Activated CD4-positive, CD25-positive, alpha-beta regulatory T cell (primary cell): ENCODE measurements at places on chromosomes 12 and 14.

- no peak for DNase-seq
Measured at GRCh38 chr14:98926801-98927200, 345.2 kb downstream of the BCL11B start.

DNA sequence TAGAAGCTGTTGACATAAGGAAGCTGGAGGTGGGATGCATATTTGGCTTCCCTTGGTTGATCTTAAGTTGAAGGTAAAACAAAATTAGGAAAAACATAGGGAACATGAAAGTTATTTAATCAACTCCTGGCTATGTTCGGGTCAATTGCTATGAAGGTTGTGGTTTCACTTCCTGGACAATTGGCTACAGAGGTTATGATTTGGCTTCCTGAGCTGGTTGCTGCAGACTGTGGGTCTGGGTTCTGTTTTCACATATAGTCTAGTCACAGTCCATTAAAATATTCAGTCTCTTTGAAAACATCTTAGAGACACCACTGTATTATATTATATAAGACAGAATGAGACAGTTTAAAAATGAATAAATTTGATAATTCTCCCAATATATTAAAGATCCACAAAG, 895.2 kb upstream of the USP15 start:
- DNase-seq: no peak

- DNase-seq: no peak
Measured at GRCh38 chr12:9883175-9883574, 1.9 kb downstream of the KLRF2 start.

GRCh38 chr12:52256584-52256935, 17.9 kb upstream of the KRT86 start:
- no peak for DNase-seq

DNA sequence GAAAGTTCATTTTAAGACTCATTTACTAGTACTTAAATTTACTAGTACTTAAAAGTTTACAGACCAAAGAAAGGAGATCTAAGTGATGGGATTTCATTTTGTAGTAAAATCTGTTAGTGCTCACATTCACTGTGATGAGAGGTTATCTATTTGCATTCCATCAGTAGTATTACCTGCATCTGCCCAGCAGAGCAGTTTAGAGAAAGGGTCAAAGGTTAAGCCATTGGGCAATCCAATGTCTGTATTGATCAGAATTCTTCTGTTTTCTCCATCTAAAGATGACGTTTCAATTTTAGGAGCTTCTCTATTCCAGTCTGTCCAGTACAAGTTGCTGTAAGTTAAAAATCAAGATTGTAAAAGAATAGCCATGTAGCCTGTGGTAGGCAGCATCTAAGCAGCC, 18.3 kb downstream of the RTRAF start:
- no peak for DNase-seq

DNA sequence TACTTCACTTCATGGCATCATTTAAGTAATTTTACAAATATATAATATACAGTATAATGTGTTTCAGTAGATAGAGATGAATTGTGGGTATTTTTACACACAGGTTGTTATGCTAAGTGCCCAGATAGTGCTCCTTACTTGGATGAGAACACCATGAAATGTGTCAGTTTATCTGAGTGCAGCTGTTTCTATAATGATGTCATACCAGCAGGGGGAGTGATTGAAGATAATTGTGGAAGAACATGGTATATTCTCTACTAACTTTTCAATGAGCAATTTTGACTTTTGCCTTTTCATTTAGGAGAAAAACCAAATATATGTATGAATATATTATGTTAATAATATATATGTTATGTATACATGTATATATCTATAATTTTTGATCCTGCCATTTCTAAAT, 221.6 kb downstream of the LRRK2 start:
- DNase-seq: no peak

DNA sequence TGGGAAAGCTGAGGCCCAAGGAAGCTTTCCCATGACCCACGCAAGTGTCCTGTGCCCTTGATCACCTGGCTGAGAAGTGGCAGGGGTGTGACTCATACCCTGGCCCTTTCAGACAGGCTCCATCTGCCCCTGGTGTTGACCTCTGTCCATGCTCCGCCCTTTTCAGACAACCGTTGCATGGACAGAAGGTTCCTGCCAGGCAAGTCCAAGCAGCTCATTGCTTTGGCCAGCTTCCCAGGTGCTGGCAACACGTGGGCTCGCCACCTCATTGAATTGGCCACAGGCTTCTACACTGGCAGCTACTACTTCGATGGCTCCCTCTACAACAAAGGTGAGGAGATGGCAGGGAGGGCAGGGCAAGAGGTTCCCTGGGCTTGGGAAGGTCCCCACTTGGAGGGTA, 103.5 kb downstream of the WSCD2 start:
- DNase-seq: no peak

DNA sequence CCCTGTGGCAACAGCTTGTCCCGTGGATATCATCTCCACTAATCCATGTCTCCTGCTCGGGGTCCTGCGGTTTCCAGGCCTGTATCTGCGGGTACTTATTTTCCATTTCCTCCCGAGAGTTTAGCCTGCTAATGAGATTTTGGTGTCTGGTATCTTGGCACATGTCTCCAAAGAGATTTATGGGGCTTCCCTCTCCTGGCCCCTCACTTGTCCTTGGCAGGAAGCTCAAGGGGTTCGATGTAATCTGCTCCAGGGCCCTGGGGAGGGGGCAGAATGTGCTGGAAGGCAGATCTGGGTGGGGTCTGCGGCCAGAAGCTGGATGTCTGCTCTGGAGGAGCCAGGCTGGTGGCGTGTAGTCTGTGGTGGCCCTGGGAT, 85.7 kb downstream of the KIF26A start:
- DNase-seq: no peak

DNA sequence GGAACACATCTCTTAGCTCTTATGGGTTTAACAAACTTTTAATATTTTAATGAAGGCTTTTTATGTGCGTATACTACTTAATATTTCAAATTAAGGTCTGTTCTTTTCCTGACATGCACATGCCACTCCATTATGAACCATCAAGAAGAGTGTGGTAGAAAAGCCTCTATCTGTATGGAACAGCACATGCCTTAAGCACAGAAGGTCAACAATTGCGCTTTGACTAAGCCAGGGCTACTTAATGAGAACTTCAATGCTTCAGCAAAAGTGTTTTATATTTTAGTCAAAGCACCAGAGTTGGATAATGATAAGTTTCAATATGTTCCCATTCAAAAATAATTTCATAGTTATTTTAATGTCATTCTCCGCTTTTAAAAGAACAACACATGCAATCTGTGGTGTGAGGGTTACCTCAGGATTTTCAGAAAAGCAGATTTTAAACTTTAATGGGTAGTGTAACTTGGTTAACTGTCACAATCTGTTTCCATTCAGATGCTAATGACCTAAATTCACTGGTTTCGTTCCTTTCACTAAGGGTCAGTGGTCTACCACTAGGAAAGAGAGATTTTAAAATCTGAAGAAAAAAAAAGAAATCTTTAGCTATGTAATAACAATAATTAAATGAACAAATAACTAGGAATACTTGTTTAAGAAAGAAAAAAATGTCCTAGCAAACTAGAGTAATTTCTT, 193.4 kb upstream of the NOVA1 start:
- DNase-seq: no peak

GRCh38 chr14:100900837-100901390, 2.6 kb downstream of the RTL1 start:
- DNase-seq: no peak

GRCh38 chr12:93381161-93381975, 3.6 kb downstream of the NUDT4 start:
- no peak for DNase-seq

- no peak for DNase-seq
Measured at GRCh38 chr12:94754653-94755052, 104.3 kb upstream of the TMCC3 start.

DNA sequence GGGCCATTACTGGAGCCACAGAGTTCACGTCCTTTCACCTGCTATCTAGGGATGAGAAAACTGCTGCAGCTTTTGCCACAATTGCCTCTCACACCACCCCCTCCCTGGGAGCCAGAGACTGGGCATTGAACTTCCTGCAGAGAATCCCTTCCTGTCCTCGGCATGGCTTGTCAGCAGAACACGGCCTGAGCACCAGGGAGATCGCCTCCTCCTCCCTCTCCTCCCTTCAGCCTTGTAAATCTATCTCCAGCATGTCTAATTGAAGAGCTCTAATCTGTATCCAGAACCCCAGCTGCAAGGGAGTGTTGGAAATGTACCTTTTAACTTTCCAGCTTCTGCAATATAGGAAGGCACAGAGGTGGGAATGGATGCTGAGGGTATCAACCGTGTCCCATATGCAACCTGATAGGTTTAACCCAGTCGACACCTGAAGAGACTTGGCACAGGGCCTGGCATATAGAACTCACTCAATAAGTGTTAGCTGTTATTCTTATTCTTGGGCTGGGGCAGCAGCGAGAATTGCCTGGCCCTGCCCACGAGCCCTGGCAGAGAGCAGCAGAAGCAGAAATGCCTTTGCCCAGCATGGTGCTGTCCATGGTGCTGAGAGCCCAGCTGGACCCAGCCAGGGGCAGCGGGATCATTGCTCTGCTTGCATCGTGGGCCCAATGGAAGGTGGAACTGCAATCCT, 26.8 kb downstream of the TMEM63C start:
- peak; percentile 9 for DNase-seq

GRCh38 chr12:40216516-40217288, 8.1 kb upstream of the LRRK2 start:
- DNase-seq: no peak

DNA sequence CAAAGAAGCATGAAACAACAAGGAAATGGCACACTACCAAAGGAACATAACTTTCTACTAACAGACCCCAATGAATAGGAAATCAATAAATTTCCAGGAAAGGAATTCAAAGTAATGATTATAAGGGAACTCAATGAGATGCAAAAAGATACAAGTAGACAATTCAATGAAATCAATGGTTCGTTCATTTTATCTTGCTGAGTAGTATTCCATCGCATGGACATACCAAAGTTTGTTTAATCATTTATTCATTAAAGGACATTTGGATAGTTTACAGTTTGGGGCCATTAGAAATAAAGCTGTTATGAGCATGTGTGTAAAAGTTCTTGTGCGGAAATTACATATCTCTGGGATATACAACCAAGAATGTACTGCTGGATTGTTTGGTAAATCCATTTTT, 35.0 kb upstream of the LYZ start:
- no peak for DNase-seq

DNA sequence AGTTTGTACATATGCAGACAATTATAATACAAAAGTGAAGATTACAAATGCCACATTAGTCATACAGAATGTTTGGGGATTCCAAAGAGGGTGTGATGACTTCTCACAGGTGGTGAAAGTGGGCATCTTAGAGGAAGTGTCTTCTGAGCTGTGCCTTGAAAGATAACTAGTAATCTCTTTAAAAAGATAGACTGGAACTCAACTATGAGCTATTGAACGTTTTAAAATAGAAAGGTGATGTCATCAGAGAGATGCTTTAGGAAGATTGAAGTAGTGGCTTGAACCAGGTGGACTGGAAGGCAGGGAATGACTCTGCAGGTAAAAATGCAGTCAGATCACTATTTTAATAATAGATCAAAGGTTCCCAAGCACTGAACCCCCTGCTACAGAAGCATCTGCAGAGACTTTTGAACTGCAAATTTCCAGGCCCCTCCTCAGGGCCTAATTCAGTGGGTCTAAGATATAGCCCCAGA, 50.3 kb downstream of the SYT1 start:
- DNase-seq: no peak

DNA sequence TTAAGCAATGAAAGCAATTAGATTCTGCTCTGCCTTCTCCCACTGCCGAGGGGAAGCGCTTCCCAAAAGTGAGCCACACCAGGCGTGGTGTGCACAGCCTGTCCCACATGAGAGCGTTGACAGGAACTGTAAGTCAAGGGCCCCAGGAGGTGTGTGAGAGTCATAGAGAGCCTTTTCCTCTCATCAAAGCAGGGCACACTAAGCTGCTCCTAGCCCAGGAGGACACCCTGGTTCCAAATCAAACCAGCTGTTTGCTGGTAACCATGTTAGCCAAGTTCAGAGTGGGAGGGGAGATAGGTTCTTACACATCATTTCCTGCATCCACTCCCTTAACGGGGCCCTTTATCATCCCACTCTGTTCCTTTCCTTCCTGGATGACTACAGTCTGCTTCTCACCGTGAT, 98.3 kb downstream of the SPTSSA start:
- DNase-seq: no peak

DNA sequence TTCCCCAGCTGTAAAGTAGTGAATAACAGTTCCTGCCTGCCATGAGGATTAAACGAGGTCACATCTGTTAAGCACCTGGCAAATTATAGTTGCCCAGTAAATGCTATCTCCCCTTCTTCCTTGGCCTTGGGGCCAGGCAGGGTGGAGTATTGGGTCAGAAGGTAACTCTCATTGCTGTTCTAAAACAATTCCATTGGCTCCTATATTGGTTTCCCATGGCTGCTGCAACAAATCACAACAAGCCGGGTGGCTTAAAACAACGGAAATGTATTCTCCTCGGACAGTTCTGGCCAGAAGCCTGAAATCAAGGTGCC, 31.9 kb downstream of the MMAB start:
- DNase-seq: no peak
